ENCODE measurements at places on chromosomes 5 and 9.

GRCh38 chr5:22596404-22596970 lies 256.7 kb downstream of the CDH12 start:
- no peak for DNase-seq

GRCh38 chr5:141489841-141490240 lies 960 bp downstream of the PCDHGC5 start:
- DNase-seq, result no peak

- DNase-seq, result no peak
Measured at GRCh38 chr5:142184988-142185387, 76.4 kb downstream of the NDFIP1 start.

DNA sequence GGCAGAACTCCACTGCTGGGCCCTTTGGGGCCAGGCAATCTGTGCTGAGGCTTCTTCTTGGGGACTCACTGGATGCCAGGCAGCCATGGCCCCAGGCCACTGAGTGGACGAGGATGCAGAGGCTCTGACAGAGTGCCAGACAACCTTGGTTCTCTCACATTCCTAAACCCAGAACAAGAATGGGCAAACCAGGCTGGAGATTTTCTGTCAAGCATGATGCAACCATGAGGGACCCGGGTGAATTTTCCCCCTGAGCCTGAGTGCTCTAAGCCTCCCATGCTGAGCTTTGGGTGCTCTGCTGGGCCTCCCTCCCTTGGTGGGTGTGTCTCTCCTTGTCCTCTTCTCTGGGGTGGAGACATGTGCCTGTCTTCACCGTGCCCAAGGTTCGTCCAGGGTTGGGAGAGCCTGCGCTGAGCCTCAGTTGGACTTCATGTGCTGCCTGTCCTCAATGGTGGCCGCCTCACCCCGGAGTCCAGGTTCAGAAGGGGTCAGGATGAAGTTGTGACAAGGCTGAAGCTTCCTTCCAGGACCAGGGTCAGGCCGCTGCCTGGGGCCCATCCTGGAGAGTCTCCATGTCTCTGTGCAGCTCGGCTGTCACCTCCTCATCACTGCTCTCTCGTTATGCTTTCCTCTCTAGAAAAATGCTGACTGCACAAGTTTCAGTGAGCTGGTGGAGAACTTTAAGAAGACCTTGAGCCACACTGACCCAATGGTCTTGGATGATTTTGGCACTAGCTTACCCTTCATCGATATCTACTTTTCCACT lies 24.1 kb downstream of the PITX1 start:
- no peak for DNase-seq

GRCh38 chr5:127203818-127204217 lies 86.8 kb upstream of the MEGF10 start:
- no peak for DNase-seq

DNA sequence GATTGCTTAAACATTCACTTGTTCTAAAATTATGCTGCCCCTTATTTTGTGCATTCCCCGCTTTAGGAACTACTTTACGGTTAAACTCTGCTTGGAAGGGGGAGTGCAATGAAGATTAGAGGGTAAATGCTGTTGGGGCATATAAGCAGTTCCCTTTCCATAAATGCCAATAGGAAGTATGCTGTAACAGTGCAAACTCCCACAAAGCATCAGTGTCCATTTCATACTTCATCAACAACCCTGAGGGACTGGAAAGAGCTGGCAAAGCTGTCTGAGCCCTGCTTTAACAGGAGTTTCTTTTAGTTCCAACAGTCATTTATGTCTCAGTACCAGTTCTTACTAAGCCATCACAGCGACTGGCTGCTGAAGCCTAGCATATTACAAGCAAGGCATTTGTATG lies 1.8 kb downstream of the ACTL7A start:
- DNase-seq, result no peak

DNA sequence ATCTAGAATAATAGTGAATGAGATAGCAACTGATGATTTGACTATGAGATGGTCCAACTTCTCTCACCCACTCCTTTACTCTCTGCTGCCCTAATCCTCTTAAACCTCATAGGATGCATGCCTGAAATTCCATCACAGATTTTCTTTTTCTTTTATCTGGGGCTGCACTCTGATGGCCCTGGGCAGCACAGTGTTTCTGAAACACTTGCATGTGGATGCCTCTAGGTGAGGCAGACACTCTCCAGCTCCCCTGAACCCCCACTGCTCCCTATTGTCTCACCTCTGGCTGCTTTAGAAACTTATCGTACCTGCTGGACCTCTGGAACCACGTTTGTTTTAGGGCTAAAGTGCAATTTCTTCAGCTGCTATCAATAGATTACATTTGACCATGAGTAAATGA lies 67.5 kb downstream of the HTR4 start:
- no peak for DNase-seq

- no peak for DNase-seq
Measured at GRCh38 chr5:145855763-145856267, 17.0 kb downstream of the GRXCR2 start.

DNA sequence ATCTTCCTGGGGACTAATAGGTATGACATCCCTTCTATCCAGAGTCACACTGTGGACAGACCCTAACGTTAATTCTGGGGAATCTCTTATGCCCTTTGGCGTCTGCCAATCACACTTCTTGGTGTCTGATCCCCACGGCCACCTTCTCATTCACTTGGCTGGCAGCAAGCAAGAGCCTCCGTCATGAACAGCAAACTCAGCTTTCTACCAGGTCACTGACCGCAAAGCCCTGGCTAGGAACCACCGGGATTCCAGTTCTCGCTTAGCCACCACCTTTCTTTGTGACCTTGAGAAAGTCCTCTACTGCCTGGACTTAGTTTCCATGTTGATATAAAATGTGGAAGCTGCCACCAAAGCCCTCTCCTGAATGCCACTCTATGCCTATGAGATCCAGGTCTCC lies 67.7 kb upstream of the FCN1 start:
- DNase-seq, result no peak

- DNase-seq, result peak; percentile 58
Measured at GRCh38 chr5:170302653-170303501, 5.3 kb upstream of the LCP2 start.

Measured in uterus (tissue), 4 donors.